ENCODE measurements at places on chromosomes 7 and 10. TPM values are rescaled to one million over a fixed set of nuclear protein-coding genes. Genes with fewer than 3 reads are reported as not detected.

GRCh38 chr10:30858499-30858898 is 173.2 kb downstream of the ZNF438 start:
- no peak for DNase-seq
- H3K36me3 ChIP-seq = no peaks in the 10 kb centered on the region
- H3K4me3 ChIP-seq = no peak overlapping the region

GRCh38 chr7:148146346-148146745 is 444.2 kb upstream of the C7orf33 start:
- no peaks in the 10 kb centered on the region for H3K36me3 ChIP-seq
- DNase-seq = no peak
- H3K4me3 ChIP-seq = no peak overlapping the region
- H3K27ac ChIP-seq = no peak overlapping the region
- no peaks in the 10 kb centered on the region for H3K27me3 ChIP-seq

DNA sequence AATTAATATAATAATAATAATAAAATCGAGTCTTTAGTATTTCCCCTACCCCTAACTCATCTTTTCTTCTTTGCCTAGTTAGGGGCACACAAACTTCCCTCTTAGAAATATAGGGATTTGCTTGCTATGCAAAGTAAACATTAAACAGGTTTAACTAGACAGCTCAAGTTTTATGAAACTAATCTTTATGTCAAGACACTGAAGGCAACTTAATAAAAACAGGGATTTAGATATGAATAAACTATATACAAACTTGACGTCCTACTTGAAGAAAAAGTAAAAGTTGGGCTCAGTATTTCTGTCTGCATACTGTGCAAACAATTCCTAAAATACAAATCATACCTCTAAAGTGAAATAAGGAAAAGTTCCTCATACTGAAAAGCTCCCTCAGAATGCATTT is 52.1 kb upstream of the CAV2 start:
- H3K4me3 ChIP-seq = no peak overlapping the region
- H3K36me3 ChIP-seq = no peaks in the 10 kb centered on the region
- DNase-seq = no peak
- H3K4me1 ChIP-seq = peaks cover 28% of the 10 kb centered on the region
- no peaks in the 10 kb centered on the region for H3K27me3 ChIP-seq
- no peak overlapping the region for H3K27ac ChIP-seq

DNA sequence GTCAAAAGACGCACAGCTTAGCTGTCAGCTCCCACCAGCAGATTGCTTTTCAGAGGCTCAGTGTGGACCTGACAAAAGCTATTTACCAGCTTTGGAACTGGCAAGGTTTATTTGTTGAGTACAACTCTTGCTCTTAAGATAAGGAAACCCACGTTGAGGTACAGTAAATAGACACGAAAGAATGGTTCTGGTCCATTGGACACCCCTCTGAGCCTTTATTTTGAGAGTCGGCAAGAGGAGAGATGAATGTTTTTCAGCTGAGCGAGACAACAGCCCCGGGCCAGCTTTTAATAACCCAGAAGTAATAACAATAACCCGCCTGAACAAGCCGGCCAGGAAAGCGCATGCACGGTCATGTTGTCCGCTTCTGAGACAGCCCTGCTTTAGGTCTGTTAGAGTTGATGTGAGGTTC is 49.0 kb downstream of the WNT2 start:
- peaks cover 27% of the 10 kb centered on the region for H3K4me1 ChIP-seq
- no peak overlapping the region for H3K4me3 ChIP-seq
- H3K27ac ChIP-seq = no peak overlapping the region
- H3K36me3 ChIP-seq = no peaks in the 10 kb centered on the region

GRCh38 chr10:14413523-14413922 is 82.8 kb upstream of the FRMD4A start:
- H3K27me3 ChIP-seq = no peaks in the 10 kb centered on the region
- H3K4me3 ChIP-seq = no peak overlapping the region
- H3K4me1 ChIP-seq = peaks cover 17% of the 10 kb centered on the region
- DNase-seq = no peak
- no peaks in the 10 kb centered on the region for H3K36me3 ChIP-seq
- no peak overlapping the region for H3K27ac ChIP-seq

DNA sequence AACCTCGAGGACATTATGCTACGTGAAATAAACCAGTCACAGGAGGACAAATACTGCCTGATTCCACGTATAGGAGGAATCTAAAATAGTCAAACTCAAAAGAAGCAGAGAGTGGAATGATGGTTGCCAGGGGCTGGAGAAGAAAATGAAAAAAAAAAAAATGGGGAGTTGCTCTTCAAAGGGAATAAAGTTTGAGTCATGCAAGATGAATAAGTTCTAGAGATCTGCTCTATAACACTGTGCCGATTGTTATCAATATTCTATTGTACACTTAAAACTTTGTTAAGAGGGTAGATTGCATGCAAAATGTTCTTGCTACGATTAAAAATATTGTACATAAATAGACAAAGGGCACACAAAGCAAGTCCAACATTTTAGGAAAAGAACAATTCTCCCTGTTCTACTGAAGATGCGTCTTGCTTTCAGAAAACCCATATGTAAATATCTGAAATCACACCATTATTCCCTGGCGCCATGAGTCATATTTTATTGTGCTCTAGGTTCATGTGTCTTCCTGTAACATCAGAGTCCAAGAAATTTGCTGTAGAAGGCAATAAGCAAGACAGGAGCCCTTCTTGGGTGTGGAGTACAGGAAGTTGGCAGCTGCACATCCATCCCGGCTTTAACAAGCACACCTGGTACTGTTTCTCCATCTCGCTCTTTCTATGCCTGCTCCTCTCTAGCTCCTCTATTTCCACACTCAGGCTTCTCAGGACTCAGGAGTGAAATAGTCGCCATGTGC is 145.9 kb downstream of the GFRA1 start:
- no peaks in the 10 kb centered on the region for H3K36me3 ChIP-seq
- H3K27me3 ChIP-seq = no peaks in the 10 kb centered on the region
- H3K4me1 ChIP-seq = peaks cover 10% of the 10 kb centered on the region
- no peak overlapping the region for H3K27ac ChIP-seq

DNA sequence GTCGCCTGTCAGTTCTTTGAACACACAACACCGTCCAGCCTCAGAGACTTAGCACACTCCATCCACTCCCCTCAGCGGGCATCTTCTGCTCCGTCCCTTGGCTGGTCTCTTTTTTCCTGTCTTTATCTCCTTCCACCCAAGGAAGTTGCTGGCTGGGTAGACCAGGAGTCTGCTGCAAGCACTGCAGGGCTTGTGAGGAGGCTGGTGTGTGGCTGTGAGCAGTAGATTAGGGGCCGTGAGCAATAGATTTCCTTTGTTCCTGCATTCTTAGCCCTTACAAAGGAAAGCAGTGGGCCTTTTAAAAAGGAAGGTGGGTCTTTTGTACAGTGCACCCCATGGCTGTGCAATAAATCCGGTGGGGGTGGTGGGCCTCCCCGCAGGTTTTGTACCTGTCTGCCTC is 100.3 kb upstream of the BTBD16 start:
- no peaks in the 10 kb centered on the region for H3K27me3 ChIP-seq
- H3K4me1 ChIP-seq = peaks cover 7% of the 10 kb centered on the region
- H3K27ac ChIP-seq = no peak overlapping the region
- no peaks in the 10 kb centered on the region for H3K36me3 ChIP-seq
- no peak for DNase-seq

DNA sequence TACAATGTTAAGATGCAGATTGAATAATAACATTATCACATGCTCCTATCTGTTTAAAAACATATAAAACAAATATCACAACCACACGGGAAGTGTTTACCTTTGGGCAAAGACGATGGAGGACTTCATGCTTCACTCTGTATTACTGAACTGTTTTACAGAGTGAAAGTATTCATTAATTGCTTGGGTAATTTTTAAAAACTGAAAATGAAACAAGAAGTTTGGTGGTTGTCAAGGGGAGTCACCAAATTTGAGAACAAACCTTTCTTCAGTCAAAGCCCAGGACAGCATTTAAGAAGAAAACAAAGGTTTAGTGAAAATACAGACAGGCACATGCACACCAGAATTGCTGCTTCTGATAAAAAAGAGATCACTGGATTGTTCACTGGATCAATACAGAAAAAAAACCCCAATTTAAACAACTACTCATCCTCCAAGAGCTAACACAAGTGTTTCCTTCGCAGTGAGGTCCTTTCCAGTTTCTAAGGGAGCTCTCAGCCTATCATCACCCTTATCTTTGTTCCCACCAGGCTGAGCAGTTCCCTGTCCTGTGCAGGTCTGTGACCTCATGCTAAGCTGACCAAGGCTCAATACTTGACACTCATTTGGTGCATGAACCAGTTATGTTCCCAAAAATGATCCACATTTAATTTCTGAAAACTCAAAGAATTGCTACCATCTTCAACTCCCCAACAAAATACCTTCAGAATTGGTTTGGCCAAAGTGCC is 8.8 kb downstream of the PARP12 start:
- no peak for DNase-seq
- H3K27me3 ChIP-seq = no peaks in the 10 kb centered on the region
- H3K4me1 ChIP-seq = peaks cover 11% of the 10 kb centered on the region
- H3K36me3 ChIP-seq = peaks cover 12% of the 10 kb centered on the region
- H3K4me3 ChIP-seq = no peak overlapping the region

DNA sequence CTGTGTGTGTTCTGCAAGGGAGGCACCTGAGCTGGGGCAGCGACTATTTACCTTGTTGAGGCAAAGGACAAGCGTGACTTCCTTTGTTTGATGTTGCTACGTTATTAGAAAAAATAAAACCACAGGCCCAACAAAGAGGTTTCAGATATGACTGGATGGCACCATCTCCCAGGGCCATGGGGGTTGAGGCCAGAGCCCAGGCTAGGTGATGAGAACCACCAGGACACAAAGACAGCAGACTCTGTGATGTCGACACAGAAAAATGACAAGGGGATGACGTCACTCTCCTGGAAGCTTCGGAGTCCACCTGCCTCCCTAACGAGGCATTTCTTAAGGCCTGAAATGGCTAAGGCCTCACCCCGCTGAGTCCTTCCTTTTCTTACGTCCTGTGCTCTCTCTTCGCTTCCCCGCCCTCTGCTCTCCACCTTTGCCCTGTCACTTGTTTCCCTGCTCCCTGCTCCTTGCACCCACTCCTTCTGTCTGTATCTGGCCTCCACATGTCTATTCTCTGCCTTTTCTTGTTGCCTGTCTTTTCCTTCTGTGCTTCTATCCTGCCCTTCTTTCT is 83.0 kb upstream of the ADRB1 start:
- no peak for DNase-seq
- no peaks in the 10 kb centered on the region for H3K27me3 ChIP-seq
- peaks cover 48% of the 10 kb centered on the region for H3K4me1 ChIP-seq
- H3K27ac ChIP-seq = peak overlapping the region; percentile 94
- H3K36me3 ChIP-seq = no peaks in the 10 kb centered on the region

DNA sequence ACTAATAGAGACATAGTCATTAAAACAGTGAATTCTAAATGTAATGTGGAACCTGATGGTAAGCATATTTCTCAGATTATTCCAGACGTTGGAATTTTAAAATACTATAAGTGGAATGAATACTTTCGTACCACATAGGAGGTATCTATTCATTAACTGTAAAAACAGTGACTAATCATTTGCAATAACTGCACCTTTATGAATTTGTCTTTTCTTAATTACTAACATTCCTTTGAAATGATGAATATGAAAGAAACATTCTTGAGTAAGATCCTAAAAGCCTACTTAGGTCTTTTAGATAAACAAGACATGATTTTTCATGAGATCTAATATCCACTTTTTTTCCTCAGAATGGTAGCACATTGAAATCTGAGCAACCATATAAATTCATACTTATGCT is 549.0 kb upstream of the LRRN3 start:
- no peak for DNase-seq
- no peaks in the 10 kb centered on the region for H3K27me3 ChIP-seq
- H3K4me3 ChIP-seq = no peak overlapping the region

DNA sequence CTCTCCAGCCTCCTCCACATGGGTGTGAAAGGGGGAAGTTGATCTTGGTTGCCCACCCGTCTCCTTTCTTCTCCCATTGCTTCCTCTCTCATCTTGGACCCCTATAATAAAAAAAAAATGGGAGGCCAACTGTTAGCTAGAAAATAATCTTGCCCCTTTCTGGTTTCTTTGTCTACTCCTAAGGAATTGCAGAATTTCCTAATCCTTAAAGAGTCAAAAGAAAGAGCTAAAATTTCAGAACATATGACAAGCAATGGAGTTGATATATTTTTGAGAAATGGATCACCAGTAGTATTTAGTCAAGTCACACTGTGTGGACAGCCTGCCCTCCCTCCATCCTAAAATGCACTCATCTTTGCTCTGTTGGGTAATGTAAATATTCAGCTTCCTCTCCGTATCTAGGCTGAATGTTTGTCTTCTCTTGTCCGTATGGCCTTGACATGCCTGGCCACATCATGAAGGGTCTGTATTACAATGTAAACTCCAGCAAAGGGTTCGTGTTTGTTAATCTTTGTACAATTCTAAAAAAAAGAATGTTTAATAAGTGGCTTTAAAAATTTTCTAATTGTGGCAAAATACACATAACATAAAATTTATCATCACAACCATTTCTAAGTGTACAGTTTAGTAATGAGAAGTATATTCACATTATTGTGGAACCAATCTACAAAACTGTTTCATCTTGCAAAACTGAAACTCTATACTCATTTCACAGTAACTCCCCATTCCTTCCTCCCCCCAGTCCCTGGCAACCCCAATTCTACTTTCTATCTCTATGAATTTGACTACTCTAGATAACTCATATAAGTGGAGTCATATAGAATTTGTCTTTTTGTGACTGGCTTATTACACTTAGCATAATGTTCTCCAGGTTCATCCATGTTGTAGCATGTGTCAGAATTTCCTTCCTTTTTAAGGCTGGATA is 71.5 kb downstream of the ZNF92 start:
- DNase-seq = no peak
- peaks cover 21% of the 10 kb centered on the region for H3K4me1 ChIP-seq
- H3K27ac ChIP-seq = no peak overlapping the region
- H3K27me3 ChIP-seq = no peaks in the 10 kb centered on the region
- H3K36me3 ChIP-seq = no peaks in the 10 kb centered on the region

GRCh38 chr10:63431962-63432797 is 33.6 kb downstream of the JMJD1C start:
- no peak for DNase-seq
- no peaks in the 10 kb centered on the region for H3K27me3 ChIP-seq
- peaks cover 16% of the 10 kb centered on the region for H3K4me1 ChIP-seq
- H3K27ac ChIP-seq = no peak overlapping the region
- no peaks in the 10 kb centered on the region for H3K36me3 ChIP-seq
- no peak overlapping the region for H3K4me3 ChIP-seq

TMEM196 gene
- total RNA-seq = not detected

PDZD7 gene
- total RNA-seq = 0.50 TPM

AKR1C8 gene
- total RNA-seq = not detected
